Stimulated activated CD8-positive, alpha-beta memory T cell treated with anti-CD3 and anti-CD28 coated beads, Interleukin-12 subunit alpha, Interleukin-12 subunit beta, amount 100 ng/mL, for 4 hours (primary cell): ENCODE measurements at places on chromosomes 1 and 21.

- peak; percentile 90 for DNase-seq
These were observed at the start of the genes AP4B1 and DCLRE1B for GRCh38 chr1:113904674-113905434. TSS of gene AP4B1 (minus strand) at chr1:113904799. CDS start at chr1:113904717, 82 bp downstream. TSS of gene DCLRE1B (plus strand) at chr1:113905326. CDS start at chr1:113905587, 261 bp downstream.

DNA sequence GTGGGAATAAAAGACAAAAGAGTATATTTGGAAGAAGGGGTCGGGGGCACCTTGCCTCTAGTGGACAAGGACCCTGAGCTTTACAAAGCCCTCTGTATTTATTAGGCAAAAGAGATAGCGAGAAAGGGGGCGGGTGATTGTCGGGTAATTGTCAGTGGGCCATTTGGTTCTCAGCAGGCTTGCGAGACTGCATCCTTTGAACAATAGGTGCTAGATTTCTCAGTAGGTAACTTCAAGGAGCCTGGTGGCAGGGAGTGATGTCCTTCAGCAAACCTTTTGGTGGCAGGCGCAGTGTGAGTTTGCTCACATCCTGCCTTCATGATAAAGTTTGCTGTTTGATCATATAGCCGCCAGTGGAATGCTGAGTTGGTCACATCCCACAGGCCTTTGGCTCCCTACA, 71.4 kb downstream of the AXDND1 start:
- DNase-seq = no peak

DNA sequence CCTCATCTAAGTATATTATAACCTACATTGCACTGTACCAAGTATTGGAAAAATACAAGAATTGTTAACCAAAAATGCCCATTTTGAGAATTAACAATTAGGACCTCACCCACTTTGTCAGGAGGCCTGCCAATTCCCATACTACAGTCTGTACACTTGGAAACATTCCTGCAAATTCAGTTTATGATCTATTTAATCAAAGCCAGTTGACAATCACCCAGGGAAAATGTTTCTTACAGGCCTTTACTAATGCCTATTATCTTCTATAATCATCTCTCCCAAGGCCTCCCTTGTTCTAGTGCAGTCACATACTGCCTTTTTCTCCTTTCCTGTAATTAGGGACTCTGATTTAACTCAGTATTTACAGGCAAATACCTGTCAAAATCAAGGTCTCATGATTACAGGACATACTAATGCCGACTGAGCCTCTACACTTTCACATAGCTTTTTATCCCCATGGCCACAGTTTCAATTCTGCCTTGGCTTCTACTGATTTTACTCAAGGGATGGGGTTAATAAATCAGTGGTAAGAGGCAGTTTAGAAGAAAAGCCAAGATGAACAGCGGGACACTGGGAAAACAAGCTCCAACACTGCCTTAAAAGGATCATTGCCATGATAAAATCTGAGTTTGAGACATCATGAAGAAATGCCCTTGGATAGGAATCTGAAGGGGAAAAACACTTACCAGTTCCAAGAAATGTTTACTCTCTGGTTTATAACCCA, 338.7 kb downstream of the VAV3 start:
- no peak for DNase-seq

DNA sequence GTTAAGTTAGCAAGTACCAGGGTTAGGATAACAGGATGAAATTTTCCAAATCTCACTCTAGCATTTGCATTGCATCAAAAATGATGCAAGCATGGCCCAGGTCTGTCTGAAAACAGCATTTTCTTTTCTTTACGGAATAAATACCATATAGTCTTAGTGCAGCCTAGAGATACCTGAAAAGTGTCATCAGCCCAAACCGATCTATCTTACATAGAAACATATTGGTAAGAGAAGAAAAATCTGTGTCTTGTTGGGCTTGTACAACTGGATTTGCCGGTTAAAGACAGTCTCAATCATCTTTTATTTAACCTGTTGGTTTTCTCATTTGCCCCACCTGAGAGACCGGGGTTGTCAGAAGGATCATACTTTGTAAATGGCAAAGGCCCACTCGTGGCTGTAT, 15.8 kb downstream of the ACP6 start:
- DNase-seq = no peak

GRCh38 chr1:35557118-35557610, at the start of gene KIAA0319L:
TSS of gene KIAA0319L (minus strand) at chr1:35557403. CDS start at chr1:35554491, 2,912 bp downstream.
- DNase-seq = no peak
